ENCODE measurements at places on chromosomes 16 and 17.

DNA sequence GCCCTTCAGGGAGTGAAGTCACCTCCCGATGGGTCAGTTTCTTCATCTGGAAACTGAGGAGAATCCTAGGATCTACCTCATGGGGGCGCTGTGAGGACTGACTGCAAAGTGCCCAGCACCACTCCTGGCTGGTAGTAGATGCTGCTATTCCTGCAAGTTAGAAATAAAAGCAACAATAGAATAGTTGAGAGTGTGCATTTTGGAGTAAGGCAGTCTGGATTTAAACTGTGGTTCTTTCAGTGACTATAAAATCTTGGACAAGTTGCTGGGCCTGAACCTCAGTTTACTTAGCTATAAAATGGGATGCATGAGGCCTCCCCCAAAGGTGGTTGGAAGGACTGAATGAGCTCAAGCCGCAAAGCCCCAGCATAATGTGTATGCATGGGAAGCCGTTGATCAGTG is 70.6 kb downstream of the CYB5B start:
- DNase-seq, result peak; percentile 20

GRCh38 chr17:69232650-69233049 is 4.0 kb upstream of the ABCA10 start:
- no peak for DNase-seq

DNA sequence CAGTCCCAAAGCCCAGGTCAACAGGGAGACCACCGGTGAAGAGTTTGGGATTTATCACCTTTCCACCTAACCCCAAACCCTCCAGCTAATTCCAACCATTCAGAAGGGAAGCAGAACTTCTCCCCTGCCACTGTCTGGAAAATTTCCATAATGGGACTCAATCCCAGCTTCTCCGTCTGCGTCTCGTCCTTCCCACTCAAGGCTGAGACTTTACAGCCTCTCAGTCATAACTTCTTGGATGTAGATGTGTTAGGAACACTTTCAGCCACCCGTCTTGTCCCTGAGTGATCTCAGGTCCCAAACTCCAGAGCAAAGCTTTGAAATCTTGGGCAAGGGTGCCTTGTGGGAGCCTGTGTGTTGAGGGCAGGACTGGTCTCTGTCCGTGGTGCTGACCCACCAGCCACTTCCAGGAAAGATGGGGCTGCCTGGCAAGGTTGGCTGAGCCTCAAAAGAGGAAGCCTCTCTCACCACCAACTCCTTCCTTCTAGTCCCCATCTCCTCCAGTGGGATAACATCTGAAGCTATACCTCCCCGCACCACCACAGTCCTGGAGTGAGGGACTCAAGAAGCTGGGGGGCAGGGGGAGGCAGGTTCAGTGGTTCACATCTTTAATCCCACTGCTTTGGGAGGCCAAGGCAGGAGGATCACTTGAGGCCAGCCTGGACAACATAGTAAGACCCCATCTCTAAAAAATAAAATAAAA is 9.3 kb downstream of the GAS2L2 start:
- no peak for DNase-seq

GRCh38 chr17:43584666-43585102 is 38.5 kb upstream of the ETV4 start:
- DNase-seq, result no peak

- DNase-seq, result no peak
Observed at GRCh38 chr16:57165938-57166337, 19.9 kb downstream of the PSME3IP1 start.

DNA sequence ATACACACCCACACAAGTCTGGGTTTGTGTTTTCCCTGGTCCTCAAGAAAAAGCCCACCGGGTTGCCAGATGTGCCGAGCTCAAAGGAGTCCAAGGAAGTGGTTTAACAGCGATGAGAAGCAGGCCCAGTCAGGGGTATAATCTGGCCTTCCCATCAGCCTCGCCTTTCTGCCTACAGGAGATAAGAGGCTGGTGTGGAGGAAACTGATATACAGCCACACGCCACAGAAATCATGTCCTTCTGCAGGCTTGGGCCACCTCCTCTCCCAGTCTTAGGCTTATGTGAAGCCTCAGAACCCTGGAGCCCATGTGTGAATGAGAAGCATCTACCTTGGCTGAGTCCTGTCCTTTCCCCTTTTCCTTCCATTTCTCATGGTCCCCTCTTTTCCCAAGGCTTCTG is 43.6 kb upstream of the MMP2 start:
- no peak for DNase-seq

- DNase-seq, result no peak
Observed at GRCh38 chr16:82621781-82622180, 5.0 kb upstream of the CDH13 start.

DNA sequence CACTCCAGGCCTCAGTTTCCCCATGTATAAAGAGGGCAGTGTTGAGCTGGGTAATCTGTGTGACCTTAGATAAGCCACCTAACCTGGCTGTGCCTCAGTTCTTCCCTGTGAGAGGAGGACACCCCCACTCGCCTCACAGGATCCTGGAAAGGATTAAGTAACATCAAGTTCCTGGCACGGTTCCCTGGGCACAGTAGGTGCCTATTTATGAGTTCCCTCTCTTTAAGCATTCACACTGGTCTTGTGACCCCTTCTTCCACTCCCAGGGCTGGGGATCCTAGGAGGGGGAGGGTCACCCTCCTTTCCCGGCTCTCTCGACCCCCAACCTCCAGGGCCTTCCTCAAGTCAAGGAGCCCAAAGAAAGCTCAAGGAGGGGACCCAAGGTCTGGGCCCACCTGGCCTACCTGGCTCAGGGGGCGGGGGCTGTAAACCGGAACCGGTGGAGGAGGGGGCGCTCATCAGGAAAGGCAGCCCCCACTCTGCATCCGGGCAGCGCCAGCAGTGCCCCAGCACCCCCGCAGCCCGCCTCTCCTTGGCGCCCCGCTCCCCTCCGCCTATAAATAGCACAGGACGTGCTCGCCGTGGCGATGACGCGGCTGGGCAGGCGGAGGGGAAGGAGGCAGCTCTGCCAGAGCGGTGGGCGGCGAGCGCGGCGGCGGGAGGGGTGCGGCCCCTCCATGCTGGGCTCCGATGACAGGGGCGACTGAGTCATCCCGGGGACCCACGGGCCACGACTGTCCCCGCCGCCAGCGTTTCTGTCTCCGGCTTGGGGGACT is 9.4 kb downstream of the RPL19 start:
- DNase-seq, result peak; percentile 60
